ENCODE measurements at places on chromosomes 4 and X. TPM values are rescaled to one million over a fixed set of nuclear protein-coding genes. Genes with fewer than 3 reads are reported as not detected.

DNA sequence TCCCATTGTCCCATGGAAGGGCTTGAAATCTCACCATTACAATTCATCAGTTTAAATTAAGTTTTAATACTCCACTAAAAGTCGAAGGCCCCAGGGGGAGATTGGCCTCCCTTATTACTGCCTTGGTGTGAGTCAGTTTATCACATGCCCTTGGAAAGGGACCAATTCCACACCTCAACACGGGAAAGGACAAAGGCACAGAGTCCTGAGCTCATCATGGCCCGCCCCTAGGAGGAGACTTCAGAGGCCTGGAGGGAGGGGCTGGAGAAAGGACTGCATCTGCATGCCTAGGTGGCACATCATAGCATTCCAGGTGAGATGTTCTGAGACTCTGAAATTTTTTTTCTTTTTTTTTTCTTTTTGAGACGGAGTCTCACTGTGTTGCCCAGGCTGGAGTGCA, 2.8 kb upstream of the SEL1L3 start:
- DNase-seq: peak; percentile 93

GRCh38 chrX:12901486-12901885, 4.9 kb upstream of the TLR8 start:
- peak; percentile 19 for DNase-seq

DNA sequence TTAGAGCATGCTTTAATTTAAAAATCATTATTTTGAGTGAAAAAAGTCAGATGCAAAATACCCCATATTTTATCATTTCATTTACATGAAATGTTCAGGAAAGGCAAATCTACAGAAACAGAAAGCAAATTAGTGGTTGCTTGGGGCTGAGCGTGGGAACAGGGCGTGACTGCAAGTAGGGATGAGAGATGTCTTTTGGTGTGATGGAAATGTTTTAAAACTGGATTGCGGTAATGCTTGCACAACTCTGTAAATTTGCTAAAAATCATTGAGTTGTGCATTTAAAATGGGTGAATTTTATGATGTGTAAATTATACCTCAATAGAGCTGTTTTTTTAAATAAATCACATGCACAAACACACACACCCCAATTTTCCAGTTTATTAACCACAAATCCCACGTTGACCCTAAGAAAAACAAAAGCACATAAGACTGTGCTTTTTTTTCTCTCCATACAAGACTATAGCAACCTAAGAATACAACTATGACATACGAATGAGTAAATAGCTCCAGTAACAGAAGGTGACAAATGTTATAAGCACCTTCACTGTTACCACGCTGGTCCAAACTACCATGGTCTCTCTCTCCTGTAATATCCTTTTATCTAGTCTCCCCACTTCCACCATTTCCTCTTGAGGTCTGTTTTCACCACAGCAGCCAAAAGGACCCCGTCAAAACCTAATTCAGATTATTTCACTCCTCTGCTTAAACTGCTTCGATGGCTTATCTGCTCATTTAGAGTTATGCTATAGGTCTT, 37.2 kb downstream of the FRMD7 start:
- no peak for DNase-seq

DNA sequence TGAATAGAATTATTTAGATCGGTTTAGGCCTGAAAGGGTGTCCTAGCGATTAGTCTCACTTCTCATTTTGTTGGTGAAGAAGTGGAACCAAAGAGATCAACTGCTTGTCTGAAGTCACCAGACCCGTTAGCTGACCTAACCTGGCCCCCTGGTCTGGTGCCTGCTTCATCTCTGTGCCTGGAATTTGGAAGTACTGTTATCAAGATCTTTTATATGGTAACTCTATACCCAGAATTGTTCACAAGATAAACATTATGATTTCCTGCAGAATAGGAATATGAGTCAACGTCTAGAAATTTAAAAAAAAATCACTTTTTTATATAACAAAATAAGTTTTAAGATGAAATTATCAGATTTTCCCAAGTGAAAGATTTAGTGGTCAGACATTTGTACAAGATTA, 37.2 kb downstream of the LRP2BP start:
- no peak for DNase-seq

GRCh38 chr4:125268068-125268755, 46.5 kb upstream of the FAT4 start:
- DNase-seq: no peak

DNA sequence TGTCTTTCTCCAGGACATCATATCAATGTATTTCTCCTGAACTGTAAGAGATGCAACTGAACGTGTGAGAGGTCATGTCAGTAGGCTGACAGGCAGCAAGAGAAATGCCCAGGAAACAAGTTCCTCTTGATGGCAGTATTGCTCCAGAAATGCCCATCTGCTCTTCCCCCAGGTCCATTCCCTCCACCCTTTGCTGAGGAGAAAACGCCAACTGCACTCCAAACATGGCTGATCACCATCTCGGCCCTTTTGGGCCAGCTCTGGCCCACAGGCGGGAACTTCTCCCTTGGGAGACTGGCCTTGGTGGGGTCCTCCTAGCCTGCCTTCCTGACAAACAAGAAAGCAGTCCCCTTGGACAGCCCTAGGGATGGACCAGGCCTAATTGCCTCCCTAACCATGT, 276.5 kb upstream of the AGTR2 start:
- DNase-seq: peak; percentile 27

DNA sequence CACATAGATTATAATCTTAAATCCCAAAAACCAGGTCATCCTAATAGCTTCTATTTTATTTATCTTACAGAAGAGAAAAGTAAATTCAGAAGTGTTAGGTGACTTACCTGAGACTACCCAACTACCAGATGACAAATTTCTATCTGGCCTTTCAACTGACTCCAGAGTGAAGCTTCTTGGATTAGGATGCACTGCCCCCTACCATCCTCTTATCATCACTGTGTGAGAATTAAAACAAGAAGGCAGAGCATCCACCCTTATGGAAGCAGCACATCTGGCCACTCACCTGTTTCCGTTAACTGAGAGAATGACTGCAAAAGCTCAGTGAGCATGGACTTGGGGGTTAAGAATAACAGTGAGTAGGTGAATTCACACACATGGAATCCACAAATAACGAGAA, 502.6 kb upstream of the TECRL start:
- no peak for DNase-seq

- no peak for DNase-seq
Observed at GRCh38 chrX:14064626-14065432, 35.1 kb upstream of the GEMIN8 start.

DNA sequence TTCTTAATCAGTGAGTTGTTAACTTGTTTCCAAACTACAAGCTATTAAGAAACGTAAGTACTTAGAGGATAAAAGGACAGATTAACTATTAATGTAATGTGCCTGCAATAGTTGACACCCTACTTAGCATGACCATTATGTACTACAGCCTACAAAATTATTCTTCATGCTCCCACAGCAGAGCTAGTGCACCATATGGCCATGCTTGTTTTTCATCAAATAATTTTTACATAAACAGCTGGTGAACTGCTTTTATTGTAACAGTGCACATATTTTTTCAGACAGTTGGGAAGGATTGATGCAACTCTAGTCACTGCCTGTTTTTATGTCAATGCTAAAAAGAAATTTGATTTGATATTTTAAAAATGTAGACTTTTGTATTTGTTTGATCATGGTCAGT, 10.2 kb upstream of the MAGEB10 start:
- DNase-seq: peak; percentile 0

GRCh38 chrX:16125520-16126149, 2.3 kb downstream of the GRPR start:
- no peak for DNase-seq

DNA sequence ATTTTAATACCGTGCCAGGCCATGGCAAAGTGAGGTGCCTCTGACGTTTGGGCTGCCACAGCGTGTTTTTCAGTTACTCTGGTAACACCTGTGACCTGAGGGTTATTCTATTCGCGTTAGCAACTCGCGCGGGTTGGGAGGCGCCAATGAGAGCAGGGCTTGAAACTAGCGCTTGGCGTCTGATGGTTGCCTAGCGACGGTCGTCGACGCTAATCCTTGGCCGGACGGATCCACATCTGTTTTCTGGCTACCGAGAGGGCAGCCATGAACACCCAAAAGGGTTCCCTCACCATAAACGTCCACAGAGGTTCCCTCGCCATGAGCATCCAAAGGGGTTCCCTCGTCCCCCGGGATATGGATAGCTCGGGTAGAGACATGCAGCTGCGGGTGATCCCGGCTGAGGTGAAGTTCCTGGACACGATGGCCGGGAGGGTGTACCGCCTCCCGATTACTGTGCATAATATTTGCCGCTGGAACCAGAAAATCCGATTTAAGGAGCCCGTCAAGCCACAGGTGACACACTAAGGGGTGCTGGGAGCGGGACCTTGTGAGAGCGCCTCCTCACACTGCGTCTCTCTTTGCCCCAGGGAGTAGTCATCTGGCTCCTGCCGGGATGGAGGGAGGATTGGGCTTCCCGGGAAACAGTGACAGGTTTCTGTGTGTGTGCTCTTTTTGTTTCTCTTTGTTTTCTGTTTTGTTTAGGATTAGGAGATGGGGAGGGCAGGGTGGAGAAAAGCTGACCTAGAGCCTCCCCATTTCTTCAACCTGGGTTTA, at the start of gene CFAP47:
CFAP47 (plus strand) TSS at position 199 of the 774 bp plus-strand sequence; CDS start at position 265, 66 bp downstream.
- peak; percentile 68 for DNase-seq

- no peak for DNase-seq
Observed at GRCh38 chr4:68465058-68465457, 17.8 kb downstream of the TMPRSS11E start.

GRCh38 chrX:154918060-154918483, 31.9 kb downstream of the F8A1 start:
- peak; percentile 56 for DNase-seq

- peak; percentile 18 for DNase-seq
Observed at GRCh38 chr4:22237846-22238494, 277.9 kb downstream of the ADGRA3 start.

DNA sequence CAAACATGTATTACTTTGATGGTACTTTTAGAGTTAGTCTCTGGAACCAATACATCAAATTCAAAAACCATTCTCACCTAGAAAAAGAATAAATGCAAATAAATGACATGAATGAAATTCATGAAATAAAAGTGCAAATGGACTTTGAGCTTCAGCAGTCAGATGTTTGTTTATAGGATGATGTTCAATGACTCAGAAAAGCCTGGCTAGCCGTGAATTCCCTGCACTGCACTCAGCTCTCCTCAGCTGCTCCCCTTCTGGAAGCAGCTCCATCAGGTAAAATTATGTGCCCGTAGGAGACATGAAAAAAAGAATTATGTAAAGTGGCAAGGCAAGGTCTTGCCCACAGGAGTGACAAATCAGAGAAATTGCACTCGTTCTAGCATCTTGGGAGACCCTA, 390.6 kb downstream of the GPM6A start:
- DNase-seq: peak; percentile 74

DNA sequence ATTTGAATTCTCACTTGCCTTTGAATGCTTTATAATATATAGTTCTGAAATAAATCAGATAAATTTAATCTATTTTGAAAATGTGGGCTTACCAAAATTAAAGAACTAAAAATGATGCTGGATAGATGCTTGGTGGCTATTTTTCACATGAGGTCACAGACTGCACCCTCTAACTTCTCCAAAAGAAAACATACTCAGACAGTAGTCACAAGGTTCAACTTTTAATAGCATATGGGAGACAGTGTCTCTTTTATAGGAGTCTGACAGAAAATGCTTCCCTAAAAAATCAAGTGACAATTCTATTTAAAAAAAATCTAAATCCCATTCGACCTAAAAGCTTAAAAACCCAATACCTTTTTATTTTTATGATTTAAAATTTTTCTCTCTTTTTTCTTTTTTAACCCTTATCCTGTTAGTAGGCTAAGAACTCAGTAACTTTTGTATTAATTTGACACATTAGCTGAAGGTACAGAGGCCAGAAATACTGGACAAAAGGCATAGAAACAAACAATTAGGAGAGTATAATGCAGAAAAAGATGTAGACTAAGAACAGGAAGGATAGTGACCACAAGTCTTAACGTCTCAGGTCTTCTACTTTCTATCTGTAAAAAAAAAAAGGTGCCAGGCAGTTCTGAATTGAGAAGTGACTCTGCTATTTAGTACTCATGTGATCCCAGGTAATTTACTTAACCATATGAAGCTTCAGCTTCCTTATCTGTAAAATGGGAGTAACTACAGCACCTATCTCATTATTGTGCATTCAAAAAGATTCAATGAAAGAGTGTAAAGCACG, 7.6 kb downstream of the TIGD4 start:
- no peak for DNase-seq

DNA sequence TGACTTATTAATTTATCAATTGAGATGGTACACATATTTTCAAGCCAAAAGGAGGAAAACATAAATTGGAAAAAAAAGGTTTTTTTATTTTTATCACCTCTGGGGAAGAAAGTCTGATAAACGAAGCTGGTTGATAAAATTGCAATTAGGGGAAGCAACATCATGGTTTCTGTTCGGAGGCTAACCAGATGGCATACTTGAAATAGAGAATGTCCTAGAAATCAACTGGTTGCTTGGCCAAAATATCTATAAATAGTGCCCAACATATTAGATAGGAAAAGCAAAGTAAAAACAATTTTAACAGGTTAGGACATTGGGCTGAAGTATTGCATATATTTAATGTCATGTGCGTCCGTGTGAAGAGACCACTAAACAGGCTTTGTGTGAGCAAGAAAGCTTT, 14.3 kb downstream of the KLKB1 start:
- no peak for DNase-seq

DNA sequence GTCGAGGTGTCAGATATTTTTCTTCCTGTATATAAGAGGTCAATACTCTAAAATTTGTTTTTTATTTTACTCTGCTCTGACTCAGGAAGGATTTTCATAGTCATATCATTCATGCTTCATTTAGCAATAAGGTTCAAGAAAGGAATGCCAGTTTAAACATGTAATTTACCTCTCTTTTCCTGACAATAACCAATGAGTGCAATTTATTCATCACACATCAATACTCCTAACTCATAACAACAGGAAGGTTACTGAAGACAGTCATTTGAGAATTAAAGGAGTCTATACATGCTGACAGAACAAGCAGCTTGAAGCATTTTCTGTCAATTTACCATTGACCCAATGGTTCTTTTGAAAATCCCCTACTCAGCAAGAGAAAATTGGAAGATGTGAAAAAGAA, 190.3 kb upstream of the RPS6KA3 start:
- no peak for DNase-seq

DNA sequence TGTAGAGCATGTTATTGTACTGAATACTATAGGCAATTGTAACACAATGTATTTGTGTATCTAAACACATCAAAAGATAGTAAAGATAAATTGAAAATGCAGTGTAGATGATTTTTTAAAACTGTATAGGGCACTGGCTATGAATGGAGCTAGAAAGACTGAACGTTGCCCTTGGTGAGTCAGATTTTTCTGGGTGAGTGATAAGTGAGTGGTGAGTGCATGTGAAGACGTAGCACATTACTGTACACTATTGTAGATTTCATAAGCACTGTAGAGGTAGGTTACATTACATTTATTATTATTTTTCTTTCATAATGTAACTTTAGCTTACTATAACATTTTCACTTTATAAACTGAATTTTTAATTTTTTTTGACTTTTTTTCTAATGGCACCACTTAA, 1491.6 kb downstream of the TECRL start:
- no peak for DNase-seq

Gene DTHD1
- total RNA-seq: not detected

Gene ACE2
- 3.0 TPM for total RNA-seq

Gene FAM184B
- not detected for total RNA-seq

Gene PPEF2
- total RNA-seq: not detected

Gene ITGB1BP2
- 1.1 TPM for total RNA-seq

Gene MAGEA8
- total RNA-seq: not detected

Gene POU3F4
- total RNA-seq: not detected

Gene UNC5C
- total RNA-seq: 0.05 TPM

Gene LNX1
- total RNA-seq: 1.7 TPM
